ENCODE measurements at places on chromosomes 6 and 20.

DNA sequence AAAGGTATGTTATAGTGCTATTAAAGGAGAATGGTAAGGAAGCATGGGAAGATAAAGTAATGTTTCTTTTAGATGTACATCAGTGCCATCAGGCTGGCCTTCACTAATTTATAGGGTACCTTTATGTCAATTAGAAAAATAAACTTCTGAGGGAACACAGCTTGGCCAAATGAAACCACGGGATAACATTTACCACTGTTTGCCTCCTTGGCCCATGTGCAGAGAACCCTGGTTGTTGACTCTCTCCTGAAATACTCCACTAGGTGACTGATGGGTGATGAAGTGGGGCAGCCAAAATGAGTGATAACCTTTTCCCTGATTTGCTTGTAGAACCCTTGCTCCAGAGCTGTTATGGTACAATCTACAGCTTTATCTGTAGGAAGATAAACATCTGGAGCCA lies 9.5 kb downstream of the TRIM38 start:
- no peak for DNase-seq

DNA sequence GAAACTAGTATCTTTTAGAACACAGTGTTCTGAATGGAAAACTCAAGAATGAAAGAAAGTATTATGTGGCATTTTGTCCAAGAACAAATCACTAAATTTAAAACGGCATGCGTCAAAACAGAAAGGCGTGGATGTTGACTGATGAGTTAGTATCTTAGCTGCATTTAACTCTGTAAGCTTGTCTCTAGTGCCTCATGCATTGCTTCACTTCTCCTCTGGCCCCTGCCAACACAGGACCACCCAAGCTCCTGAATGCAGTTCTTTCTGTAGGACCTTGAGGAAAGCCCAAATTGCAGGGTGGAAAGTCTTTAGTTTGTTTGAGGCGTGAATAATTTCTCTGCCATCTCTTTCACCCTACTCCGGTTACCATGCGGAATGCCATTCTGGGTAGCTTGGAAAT lies 632.2 kb downstream of the COL12A1 start:
- no peak for DNase-seq

DNA sequence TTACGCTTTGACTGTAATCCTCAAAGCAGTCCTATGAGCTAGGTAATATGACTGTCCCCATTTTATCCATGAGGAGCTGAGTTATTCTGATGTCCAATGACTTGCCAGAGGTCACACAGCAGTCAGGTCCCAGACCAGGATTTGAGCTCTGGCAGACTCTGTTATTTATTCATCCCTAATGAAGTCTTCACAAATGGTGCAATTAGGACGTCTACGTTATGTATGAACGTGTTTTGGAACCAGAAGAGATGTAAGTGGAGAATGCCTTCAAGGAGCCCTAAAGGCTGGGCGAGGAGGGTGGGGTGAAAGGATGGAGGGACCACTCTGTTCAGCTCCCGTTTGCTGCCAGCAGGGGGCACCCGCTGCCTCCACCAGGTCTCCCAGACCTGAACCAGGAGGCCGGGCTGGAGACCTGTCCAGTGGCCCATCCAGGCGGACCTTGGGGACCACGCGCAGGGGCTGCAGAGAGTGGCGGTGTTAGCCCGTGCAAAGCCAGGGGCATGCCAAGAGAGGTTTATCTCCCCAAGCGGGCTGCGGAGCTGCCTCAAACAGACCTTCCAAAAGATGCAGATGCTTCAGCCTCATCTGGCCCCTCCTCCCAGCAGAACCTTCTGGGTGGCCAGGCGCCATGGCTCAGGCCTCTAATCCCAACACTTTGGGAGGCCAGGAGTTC lies 15.2 kb upstream of the ZNF335 start:
- DNase-seq = peak; percentile 52

GRCh38 chr6:167469101-167469500 lies 144.2 kb downstream of the TTLL2 start:
- DNase-seq = no peak

DNA sequence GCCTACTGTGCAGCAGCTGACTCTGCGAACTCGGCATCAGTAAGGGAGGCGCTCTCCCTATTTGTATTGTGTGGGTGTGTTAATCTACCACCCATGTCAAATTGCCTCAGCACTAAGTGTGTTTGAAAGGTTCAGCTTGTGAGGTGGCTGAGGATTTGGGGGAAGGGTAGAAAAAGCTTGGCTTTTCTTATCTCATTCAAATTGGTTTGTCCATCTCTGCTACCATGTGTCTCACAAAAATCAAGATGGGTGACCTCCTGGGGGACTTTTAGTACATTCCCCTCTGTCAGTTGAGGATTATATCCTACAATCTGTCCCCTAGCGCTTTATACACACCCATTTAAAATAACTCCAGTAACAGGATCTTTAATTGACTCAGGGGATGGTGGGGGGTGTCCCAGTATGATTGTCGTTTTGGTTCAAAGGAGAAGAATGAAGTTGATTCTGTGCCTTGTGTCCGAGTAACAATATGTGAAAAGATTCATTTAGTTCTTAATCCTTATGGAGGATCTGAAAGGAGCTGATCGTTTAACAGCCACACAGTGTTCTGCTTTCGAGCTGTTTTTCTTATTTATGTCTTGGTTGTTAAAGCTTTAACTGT lies 609.6 kb downstream of the PKHD1 start:
- DNase-seq = no peak

All from naive thymus-derived CD8-positive, alpha-beta T cell (primary cell).